Mesothelial cell of epicardium (in vitro differentiated cells): ENCODE measurements at places on chromosomes 1 and 21. TPM values are rescaled to one million over a fixed set of nuclear protein-coding genes. Genes with fewer than 3 reads are reported as not detected.
A peak's percentile ranks its signal among the peaks of the same experiment; 100 is the strongest.

DNA sequence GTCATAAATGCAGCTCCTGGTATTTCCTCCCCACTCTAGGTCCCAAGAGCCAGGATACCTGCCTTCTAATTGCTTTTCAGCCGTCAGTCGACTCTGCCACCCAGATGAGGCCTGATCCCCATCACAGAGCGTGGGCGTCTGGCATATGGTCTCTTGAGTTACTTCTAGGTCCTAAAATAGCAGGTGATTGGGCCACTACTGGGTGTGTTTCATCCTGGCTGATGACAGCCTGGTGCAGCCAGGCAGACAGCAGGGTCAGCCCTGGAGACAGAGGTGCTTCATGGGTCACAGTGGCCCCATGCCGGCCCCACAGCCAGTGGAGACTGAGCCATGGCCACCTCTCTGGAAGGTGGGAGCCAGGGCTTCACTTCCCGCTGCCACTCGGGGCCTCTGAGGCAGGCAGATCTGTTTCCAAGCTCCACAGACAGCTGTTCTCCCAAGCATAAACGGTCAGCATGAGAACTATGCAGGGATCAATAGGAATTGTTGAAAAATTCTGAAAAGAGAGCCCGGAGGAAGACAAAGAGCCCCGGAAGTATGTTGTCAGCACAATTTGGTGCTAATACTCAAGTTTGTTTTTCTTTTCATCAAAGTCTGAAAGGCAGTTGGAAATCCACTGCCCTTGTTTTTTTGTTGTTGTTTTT lies 83.0 kb downstream of the MAN1C1 start:
- no peaks in the 10 kb centered on the region for H3K27me3 ChIP-seq
- no peak for DNase-seq
- H3K4me1 ChIP-seq: peaks cover 43% of the 10 kb centered on the region

- peaks cover 6% of the 10 kb centered on the region for H3K27me3 ChIP-seq
- no peaks in the 10 kb centered on the region for H3K36me3 ChIP-seq
- H3K27ac ChIP-seq: peak overlapping the region; percentile 32
- peaks cover 20% of the 10 kb centered on the region for H3K4me1 ChIP-seq
- H3K4me3 ChIP-seq: no peak overlapping the region
Measured at GRCh38 chr1:233543338-233544255, 70.3 kb upstream of the KCNK1 start.

GRCh38 chr1:21955501-21956281 lies 18.6 kb upstream of the HSPG2 start:
- H3K27me3 ChIP-seq: no peaks in the 10 kb centered on the region
- no peaks in the 10 kb centered on the region for H3K36me3 ChIP-seq
- no peak overlapping the region for H3K27ac ChIP-seq
- H3K4me1 ChIP-seq: peaks cover 16% of the 10 kb centered on the region
- no peak overlapping the region for H3K4me3 ChIP-seq

DNA sequence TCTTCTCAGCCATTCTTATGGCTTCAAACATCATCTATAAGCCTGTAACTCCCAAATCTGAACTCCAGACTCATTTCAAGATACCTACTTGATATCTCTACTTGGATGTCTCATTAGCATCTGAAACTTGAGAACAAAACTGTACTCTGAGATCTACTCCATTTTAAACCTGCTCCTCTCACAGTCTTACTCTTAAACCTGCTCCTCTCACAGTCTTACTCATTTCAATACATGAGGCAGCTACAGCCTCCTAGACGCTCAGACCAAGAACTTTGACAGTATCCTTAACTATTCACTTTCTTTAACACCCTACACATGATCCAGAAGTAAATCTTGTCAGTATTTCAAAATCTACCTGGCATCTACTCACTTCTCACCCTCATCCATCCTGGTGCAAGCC lies 54.3 kb downstream of the NBPF6 start:
- H3K36me3 ChIP-seq: no peaks in the 10 kb centered on the region
- H3K27me3 ChIP-seq: no peaks in the 10 kb centered on the region
- DNase-seq: no peak
- peaks cover 10% of the 10 kb centered on the region for H3K4me1 ChIP-seq
- no peak overlapping the region for H3K27ac ChIP-seq

- peaks cover 4% of the 10 kb centered on the region for H3K36me3 ChIP-seq
- H3K4me1 ChIP-seq: no peaks in the 10 kb centered on the region
- no peak overlapping the region for H3K27ac ChIP-seq
Measured at GRCh38 chr21:33871171-33871570, 44.4 kb downstream of the ATP5PO start.

DNA sequence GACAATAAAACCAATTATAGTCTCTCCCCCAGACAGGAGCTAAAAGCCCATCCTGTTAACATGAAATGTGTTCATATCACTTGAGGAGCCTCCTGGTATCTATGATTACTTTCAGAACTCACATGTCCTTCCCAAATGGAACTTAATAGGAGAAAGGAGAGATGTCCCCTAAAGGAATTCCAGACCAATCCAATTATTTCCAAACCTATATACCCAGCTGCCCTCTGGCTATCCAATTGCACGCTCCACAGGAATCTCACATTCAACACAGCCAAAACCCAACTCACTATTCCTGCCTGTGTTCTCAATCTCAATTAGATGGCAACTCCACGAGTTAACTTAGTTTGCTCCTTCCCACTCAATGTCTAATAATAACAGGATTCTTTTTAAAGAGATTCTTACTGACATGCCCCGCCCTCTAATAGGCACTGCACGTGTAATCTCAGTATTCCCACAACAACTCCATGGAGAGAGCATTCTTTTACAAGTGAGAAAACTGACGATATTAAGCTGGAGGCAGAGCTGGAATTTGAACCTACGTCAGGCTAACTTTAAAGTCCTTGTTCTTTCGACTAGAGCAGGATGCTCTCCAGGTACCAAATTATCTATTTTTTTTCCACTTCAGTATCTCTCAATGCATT lies 59.1 kb upstream of the SEC16B start:
- H3K27me3 ChIP-seq: no peaks in the 10 kb centered on the region
- no peak for DNase-seq
- H3K27ac ChIP-seq: no peak overlapping the region

CXADR gene
- 36.8 to 41.0 TPM (median 37.5 TPM) in 3 replicates for total RNA-seq
